Right renal pelvis (tissue), 4 donors: ENCODE measurements at places on chromosomes 12 and 14. TPM values are rescaled to one million over a fixed set of nuclear protein-coding genes. Genes with fewer than 3 reads are reported as not detected.

- DNase-seq: no peak
These were observed 29.5 kb upstream of the C12orf76 start for GRCh38 chr12:110077800-110078199.

- DNase-seq: no peak
These were observed 1.8 kb downstream of the SH2B3 start for GRCh38 chr12:111407377-111408115.

GRCh38 chr14:26204728-26205479 lies 392.9 kb downstream of the NOVA1 start:
- DNase-seq: peak; percentile 12

DNA sequence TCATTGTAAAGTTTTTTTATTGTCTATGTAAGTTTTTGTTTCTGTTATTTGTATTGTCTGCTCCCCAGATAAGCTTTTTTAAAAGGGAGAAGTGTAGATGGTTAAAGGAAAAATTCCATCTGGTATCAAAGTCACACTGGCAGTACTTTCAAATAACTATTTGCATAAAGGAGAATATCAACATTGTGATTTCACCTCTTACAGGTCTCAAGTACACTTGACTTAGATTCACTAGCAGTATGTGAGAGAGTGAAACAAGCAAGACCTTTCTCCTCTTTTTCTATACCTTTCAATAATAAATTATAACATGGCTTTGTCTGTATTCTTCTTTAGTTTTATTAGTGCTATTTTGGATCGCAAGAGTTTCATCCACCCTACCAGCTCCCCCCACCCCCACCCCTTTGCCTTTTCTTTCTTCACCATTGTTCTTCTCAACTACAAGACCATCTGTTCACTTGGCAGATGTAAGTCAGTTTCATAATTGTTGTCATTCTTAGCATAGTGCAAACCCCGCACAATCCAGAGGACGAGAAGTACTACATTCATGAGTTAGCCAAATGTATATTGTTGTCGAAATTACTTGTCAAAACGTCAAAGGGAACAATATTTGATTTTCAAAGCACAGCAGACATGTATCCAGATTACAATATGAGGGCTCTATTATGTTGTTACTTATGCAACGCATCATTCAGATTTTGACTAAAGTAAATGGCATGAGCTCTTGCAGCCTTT lies 602.7 kb upstream of the FLRT2 start:
- DNase-seq: no peak

- DNase-seq: no peak
These were observed 17.6 kb upstream of the FAM222A start for GRCh38 chr12:109695961-109696461.

The CRIP1 gene
- 34.7 TPM for polyA plus RNA-seq

The KLRB1 gene
- 5.5 TPM for polyA plus RNA-seq
